ENCODE measurements at places on chromosomes 2 and 18.

DNA sequence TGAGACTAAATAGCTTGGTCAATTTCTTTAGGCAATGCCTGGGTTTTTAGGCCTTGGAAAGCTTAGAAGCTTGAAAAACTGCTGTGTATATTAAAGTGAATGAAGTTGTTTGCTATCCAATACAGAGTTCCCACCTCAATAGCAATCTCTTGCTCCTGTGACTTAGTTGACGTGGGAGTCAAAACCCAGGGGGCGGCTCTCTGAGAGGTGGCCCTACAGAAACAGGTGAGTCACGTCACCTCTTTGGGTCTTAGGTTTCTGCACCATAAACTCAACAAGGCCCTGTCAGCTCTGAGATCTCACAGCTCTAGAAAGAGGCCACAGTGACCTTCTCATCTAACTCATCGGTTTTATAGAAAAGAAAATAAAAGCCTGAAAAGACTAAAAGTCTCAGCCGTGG, 79.6 kb downstream of the ADD2 start:
- no peak for DNase-seq

- DNase-seq: no peak
Observed at GRCh38 chr2:199973703-199974102, 18.3 kb downstream of the MAIP1 start.

DNA sequence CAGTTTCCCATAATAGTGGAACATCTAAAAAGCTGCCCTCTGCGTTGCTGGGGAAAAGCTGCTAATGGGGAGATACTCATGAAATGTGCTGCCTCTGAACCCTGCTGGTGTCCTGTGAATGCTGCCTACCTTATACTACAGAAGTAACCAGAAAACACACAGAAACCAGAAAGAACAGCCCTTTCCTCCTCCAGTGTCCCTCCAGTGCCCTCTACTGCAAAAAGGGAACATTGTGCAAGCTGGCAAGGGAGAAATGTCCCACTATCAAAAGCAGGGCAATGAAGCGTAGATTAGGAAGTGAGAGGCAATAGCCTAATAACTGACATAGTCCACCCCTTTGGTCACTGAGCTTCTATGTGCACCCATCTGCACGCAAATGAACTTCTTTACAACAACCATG, 162.7 kb upstream of the ETAA1 start:
- DNase-seq: no peak

DNA sequence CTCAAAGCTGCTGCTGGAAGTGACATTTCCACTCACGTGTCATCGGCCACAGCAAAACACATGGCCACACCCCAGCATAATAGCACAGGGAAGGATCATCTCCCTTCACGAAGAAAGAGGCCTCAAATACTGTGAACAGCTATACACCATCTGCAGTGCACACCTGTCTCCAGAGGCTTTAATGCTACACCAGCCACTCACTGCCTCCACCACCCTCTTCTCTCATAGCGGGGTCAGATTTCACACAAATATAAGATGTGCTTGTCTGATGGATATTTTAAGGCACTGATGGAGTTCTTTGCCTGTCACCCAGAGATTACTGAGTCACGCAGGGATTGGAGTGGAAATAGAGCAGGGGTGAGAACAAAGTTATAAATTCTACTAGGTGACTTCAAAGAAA, 374.0 kb downstream of the ZNF516 start:
- no peak for DNase-seq

GRCh38 chr2:75074228-75074627, 115.8 kb downstream of the POLE4 start:
- DNase-seq: no peak

Measured in naive thymus-derived CD4-positive, alpha-beta T cell (primary cell).